ENCODE measurements at places on chromosomes 12 and 14.

DNA sequence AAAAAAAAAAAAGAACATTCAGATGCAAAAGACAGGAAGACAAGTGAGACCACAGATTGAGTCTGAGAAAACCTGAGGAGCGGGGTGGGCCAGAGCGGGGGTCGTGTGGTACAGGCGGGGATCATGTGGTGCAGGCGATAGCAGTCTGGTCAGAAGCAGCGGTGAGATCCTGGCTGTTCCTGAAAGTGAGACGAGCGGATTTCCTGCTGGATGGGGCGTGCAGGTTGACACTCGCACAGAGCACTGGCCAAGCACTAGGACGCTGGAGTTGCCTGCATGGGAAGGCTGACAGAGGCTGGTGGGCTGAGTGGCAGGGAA lies 35.7 kb downstream of the CDC42BPB start:
- DNase-seq, result no peak

DNA sequence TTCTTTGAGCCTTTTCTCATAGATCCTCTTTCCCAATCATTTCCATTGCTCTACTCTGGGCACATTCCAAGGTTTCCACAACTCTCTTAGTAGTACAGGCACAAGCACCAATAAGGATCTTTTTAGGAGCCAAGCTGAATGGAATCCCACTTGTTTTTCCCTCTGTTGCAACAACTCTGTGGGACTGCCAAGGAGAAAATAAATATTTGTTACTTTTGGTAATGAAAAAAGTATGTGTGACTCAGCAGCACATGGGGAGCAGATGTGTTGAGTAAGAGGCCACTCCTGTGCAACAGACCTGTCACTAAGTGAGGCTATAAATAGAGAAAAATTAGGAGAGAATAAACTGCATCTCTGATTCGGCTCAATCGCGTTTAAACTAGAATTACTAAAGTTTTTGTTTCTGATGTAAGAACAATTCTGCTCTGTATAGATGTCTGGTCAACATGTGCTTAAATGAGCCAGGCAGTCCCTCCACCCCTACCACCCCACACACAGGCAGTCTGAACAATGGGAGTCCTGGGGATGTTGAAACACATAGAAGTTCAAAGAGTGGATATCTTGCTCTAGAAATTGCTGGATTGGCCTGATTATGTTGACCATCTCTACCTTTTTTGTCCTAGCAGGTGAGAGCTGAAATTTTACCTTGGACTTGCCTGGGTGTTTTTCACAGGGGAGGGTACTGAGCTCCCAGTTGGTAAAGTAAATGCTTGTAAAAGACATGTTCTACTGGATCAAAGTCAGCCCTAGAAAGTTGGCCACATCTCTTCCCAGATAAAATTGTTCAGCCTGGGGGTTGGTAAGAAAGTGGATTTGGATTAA lies 244.3 kb upstream of the NOVA1 start:
- DNase-seq, result no peak

DNA sequence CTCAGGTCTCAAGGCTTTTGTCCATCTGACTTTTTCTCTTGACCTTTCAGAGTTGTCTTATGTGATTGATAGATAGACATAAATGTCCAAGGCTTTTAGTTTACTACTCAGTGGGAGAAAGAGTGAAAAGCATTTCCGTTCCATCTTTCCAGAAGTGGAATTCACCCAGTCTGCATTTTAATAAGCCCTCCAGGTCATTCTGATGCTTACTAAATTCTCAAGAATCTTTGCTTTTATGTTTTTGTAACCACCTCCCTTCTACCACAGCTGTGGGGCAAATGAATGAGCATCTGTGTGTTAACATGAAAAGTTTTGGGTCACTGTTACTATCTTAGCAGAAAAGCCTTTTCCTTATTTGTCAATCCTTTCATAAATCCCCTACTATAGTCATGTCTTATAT lies 251.4 kb downstream of the LRIG3 start:
- no peak for DNase-seq

DNA sequence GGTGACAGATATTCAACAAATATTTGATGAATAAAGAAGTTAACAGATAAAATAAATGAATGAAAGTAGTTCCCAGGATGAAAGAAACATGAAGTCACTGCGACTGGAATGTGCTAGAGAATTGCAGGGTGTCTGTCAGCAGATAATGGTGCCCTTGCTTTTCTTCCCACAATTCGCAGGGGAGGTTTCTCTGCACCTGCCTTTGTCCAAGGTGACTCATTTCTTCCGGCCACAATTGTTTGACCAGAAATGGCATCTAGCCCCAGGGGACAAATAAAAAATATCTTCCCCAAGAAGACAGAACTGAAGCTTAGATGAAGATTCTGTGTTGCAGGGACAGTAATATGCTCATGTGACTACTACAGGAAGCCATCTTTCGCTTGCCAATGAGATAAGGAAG lies 316.1 kb upstream of the TBX3 start:
- DNase-seq, result no peak

GRCh38 chr14:28754209-28754985 lies 12.2 kb upstream of the FOXG1 start:
- DNase-seq, result no peak

GRCh38 chr12:85260896-85261295 lies 19.1 kb upstream of the ALX1 start:
- DNase-seq, result no peak

GRCh38 chr14:55752580-55753390 lies 172.8 kb downstream of the KTN1 start:
- no peak for DNase-seq

- DNase-seq, result no peak
Observed at GRCh38 chr12:120874547-120875245, 29.5 kb downstream of the SPPL3 start.

- no peak for DNase-seq
Observed at GRCh38 chr12:70197345-70197744, 45.9 kb upstream of the CNOT2 start.

- no peak for DNase-seq
Observed at GRCh38 chr14:52901357-52901980, 49.4 kb downstream of the FERMT2 start.

GRCh38 chr14:66140213-66140918 lies 345.8 kb upstream of the CCDC196 start:
- DNase-seq, result no peak
